ENCODE measurements at places on chromosomes 7 and 10.

GRCh38 chr10:73828161-73828560 lies 16.8 kb upstream of the NDST2 start:
- no peak for DNase-seq

GRCh38 chr7:85094046-85094725 lies 92.7 kb downstream of the SEMA3D start:
- DNase-seq = no peak

DNA sequence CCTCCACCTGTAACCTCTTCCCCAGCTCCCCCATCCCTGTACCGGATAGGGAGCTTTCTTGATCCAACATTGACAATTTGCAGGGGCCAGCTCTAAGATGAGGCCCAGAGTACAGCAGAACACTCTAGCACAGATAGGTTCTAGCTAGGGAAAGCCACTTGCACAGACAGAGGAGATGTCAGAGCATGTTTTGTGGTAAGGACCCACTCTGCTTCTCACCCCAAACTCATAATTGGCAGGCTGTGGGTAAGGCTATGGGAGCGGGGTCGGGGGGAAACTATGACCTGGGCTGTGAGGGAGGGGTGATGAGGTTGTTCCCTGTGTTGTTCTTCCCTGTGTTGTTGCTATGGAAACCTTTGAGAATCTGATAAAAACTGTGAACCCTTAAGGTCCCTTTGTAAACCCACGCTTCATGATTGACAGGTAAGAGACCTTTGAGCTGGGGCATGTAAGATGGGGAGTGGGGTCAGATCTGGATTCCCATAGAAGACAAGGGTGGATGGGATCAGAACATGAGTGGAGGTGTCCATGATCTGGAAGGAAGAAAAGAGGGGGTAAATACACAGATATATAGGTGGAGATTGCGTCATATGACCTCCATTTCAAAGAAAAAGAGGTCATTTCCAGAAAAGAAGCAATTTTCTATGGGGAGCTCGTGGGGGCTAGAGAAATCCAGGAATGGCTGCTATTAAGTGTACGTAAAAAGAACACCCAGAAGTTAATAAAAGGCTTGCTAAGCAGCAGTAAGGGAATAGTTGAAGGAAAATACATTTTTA lies 4.0 kb downstream of the CALD1 start:
- no peak for DNase-seq

DNA sequence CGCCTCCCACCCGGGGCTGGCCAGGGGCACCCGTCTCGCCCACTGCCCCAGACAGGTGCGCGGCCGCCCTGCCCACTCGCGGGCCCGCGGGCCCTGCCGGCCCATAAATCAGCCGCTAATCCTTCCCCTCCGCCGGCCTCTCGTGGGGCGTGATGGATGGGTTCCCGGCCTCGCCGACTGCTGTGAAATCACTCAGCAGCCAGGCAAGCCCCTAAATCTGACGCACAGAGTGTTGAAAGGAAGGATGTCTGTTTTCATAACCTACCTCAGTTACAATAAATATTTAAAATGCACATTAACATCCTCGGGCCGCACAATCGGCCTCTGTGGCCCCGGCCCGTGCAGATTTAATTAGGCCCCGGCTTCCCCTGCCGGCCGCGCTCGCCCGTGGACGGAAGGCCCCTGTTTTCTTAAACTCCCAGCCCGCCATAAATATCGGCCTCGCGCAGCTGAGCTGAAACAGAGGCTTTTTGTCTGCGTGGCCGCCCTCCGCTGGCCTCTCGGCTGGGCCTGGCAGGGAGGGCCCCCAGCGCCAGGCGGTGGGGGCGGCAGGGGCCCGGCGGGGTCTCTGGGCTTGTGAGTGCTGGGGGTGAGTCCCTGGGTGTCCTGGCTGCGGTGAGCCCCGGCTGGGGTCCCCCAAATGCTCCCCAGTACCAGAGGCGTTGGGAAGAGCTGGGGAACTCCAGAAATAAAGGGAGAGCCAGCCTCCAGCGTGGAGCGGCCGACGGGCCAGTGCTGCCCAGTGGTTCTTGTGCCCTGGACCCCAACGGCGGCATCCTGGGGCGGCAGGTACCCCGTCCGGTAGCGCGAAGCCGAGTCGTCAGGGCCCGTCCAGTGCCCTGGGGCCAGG lies 90.7 kb downstream of the UNCX start:
- peak; percentile 75 for DNase-seq

- DNase-seq = no peak
Measured at GRCh38 chr7:120920591-120921274, 29.8 kb upstream of the ING3 start.

- no peak for DNase-seq
Measured at GRCh38 chr7:113873554-113874151, 45.2 kb downstream of the PPP1R3A start.

DNA sequence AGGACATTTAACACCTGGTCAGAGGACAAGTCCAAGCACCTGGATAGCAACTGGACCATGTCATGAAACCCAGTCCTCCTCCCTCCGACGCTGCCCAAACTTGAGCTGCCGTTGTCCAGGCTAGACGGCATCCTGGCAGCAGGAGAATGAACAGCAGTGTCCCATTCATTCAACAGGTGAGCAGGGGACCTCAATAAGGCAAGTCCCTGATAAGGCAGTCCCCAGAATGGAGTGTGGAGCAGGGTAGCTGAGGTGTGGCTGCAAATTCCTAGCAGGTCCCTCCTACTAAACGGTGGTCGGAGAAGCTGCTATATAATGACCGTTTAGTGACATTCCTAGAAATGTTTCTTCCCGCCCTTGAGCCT lies 169.8 kb downstream of the PRKAG2 start:
- no peak for DNase-seq

- no peak for DNase-seq
Measured at GRCh38 chr10:7998831-7999230, 55.7 kb upstream of the GATA3 start.

DNA sequence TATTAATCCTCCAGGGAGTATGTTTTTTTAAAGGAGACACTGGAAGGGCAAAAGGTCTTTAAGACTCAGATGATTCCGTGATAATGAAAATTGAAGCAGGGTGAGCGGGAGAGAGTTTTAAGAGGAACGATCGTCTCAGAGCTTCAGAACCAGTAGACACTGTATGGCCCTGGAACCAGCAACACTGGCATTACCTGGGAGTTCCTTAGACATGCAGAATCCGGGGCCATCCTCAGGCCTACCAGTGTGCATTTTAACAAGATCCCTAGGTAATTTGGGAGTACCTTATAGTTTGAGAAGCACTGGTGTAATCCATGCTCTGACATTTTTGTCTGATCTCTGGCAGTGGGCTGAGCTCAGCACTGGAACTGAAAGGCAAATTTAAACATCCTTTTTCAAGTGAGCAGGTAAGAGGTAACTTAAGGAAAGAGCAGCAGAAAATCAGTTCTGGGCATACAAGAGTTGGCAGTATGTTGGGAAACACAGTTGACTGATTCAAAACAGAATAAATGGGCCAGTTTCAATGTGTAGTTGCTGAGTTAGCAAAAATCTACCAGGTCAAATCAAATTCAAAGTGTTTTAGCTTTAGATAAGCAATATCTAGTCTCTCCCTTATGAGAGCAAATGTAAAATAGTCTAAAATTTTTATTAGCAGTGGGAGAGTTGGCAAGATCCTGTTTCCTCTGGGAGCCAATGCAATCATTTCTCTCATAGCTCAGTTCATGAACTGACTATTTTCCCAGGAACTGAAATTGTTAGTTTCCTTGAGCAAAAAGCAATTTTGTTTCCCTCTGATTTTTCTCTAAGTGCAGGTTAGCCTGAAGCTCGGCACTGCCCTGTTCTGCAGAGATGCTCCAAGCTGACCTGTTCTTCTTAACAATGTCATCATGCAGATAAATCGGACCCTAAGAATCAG lies 97.2 kb upstream of the ELMO1 start:
- DNase-seq = no peak

DNA sequence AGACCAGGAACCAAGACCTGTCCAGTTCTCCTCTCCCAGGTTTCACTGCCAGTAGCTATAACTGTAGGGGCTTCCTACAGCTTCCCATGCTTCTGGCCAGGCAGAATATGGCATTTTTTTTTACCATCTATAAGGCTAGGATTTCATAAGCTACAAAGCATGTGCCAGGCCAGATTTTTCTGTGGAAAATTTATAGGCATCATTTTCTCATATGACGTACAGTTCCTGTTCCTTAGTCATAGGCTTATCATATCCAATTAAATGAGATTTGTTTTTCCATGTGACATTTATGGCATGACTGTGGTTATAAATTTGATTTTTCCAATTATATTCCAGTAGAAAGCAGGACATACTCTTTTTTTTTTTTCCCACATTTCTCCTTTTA lies 208.6 kb upstream of the NPY start:
- no peak for DNase-seq

- no peak for DNase-seq
Measured at GRCh38 chr10:69232736-69233480, 12.8 kb downstream of the HKDC1 start.

DNA sequence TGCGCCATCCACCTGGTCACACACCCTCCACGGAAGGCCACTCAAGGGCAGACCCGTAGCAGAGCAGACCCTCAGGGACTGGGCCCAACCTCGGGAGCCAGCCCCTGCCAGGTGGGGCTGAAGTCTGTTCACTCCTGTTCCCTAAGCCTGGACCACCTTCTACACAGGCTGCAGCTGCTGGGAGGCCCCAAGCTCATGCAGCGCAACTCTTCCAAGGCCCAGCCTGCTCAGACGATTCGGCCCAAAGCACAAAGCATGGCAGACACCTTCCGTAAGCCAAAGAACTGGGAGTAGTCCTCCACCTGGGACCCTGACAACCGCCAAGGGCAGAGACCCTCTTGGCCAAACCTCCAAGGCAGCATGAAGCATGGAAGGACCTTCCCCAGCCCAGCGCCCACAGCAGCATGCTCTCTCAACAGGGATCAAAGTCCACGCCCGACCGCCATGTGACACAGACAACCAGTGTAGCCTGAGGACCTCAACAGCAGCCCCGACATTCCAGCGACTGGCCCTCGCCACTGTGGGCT lies 11.5 kb downstream of the SHH start:
- DNase-seq = peak; percentile 65

DNA sequence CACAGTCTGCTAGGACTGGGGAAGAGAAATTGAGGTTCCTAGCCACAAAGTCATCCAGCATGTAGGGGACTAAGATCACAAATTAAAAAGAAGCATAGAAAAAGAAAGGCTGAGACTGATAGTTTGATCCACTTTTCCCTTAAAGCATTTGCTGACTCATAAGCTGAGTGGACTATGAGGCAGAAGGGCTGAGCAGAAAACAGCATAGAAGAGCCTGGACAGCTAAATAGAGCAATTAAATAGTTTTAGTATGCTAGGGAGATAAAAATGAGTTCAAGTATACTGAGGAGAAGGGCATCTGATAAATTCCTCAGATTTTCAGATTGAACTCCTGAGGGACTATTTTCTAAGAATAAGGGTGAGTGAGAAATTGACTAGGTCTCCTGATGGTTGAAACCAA lies 155.9 kb upstream of the EGR2 start:
- DNase-seq = no peak

DNA sequence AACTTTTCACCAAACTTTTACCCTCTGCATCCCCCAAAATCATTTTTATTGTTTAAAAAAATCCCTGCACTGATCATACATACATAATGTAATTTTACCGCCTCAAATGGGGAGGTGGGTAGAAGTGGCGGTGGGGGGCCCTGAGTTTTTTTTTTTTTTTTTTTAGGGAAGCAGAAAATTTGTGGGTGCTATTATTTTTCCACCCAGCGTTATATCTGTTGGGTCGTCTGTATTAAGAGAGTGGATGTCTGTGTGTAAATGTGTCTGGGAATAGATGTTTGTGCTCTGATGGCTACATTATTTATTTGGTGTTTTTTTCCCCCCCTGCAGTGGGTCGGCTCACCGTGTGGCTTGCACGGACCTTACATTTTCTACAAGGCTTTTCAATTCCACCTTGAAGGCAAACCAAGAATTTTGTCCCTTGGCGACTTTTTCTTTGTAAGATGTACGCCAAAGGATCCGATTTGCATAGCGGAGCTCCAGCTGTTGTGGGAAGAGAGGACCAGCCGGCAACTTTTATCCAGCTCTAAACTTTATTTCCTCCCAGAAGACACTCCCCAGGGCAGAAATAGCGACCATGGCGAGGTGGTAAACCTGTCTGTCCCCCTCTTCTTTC lies 438 bp downstream of the ARID5B start:
- peak; percentile 60 for DNase-seq

GRCh38 chr10:130817046-130817624 lies 494.4 kb downstream of the TCERG1L start:
- DNase-seq = no peak

DNA sequence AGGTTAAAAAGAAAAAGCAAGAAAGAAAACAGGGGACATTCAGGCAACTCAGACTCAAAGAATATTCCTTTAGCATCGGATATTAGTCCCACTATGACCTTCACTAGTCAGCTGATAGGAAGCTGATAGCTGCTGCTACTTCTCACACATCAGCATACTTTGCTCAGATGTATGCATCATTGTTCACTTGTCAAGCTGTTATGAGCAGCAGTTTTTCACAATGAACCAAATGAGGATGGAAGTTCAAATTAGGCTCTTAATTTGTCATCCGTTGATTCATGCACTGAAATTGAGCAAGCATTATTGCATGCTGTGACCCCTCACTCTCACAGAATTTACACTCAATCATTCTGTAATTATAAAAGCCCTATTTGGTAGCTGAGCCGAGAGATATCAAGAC lies 257.7 kb downstream of the SNX13 start:
- DNase-seq = no peak

DNA sequence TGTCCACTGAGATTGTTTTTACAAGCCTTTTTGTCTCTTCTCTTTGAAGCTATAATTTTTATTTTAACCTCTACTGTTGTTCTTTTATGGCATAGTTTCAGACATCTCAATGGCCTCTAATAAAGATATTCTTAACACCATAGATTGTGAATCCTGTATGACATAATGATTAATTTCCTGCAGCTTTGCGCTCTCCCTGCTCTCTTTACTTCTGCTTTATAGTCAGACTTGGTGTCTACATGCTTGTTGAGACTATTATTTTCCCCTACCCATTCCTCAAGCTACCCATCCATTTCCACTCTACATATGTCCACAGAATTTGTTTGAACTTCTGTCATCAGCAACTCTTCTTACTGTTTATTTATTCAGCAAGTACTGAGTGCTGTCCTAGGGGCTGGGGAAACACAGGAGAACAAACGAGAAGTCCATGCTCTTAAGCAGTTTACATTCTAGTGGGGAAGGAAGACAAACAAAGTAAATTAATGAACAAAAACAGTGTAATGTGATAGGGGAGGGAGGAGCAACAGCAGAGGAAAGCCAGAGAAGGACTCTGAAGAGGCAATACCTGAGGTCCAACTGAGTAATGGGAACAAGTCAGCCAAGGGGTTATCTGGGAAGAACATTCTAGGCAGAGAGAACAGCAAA lies 110.1 kb downstream of the CDK14 start:
- no peak for DNase-seq

- DNase-seq = no peak
Measured at GRCh38 chr7:138720286-138720685, 19.1 kb upstream of the SVOPL start.
